ENCODE measurements at places on chromosomes 7 and 10. TPM values are rescaled to one million over a fixed set of nuclear protein-coding genes. Genes with fewer than 3 reads are reported as not detected.

GRCh38 chr10:86203162-86203905 is 163.3 kb downstream of the GRID1 start:
- no peak for ATAC-seq

- no peak for ATAC-seq
Measured at GRCh38 chr7:91420606-91421005, 156.4 kb downstream of the FZD1 start.

GRCh38 chr10:62306663-62307062 is 38.0 kb upstream of the RTKN2 start:
- no peak for ATAC-seq

DNA sequence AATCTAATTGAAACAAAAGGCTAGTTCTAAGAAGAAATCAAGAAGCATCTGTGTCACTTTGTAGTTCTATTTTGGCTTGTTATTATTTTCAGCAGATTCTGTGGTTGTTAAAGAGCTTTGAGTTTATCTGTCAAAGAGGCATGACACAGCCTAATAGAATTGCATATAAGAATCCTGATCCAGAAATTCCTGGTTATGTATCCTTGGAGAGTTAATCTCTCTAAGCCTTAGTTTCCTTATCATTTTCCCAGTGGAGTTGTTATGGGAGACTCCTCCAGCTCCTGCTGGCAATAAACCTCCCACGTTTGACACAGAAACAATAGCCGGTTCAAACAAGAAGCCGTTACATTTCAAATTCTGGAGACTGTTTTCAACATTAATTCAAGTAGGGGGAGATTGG is 288.3 kb downstream of the SDHAF3 start:
- ATAC-seq, result no peak

DNA sequence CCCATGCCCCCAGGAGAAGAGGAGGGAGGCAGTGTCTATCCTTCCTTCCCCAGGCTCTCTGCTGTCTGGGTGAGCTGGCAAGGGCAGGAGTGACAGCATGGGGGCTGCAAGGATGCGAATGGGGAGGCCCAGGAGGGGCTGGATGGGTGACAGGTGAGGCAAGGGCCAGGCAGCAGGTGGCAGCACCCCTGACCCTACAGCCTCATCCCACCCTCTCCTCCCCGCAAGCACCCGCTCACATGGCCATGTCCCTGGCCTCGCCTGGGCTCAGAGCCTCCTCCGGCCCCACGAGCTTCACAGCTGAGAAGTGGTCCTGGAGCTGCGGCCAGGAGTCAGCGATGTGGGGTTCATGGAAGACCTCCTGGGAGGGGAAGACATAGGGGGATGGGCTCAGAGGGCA is 5.4 kb downstream of the PLOD3 start:
- no peak for ATAC-seq

GRCh38 chr7:90599892-90600555 is 3.9 kb downstream of the CDK14 start:
- no peak for ATAC-seq

Gene CHRM2
- total RNA-seq, result 130 TPM

Gene PROSER2
- total RNA-seq, result 1.2 TPM

Gene FZD1
- 15.4 TPM for total RNA-seq

Gene CAV2
- 142 TPM for total RNA-seq

Gene SH3PXD2A
- total RNA-seq, result 65.2 TPM

All from gastroesophageal sphincter (tissue), 4 donors.